OCI-LY7 (cell line): ENCODE measurements at places on chromosomes 1 and 21. TPM values are rescaled to one million over a fixed set of nuclear protein-coding genes. Genes with fewer than 3 reads are reported as not detected.

DNA sequence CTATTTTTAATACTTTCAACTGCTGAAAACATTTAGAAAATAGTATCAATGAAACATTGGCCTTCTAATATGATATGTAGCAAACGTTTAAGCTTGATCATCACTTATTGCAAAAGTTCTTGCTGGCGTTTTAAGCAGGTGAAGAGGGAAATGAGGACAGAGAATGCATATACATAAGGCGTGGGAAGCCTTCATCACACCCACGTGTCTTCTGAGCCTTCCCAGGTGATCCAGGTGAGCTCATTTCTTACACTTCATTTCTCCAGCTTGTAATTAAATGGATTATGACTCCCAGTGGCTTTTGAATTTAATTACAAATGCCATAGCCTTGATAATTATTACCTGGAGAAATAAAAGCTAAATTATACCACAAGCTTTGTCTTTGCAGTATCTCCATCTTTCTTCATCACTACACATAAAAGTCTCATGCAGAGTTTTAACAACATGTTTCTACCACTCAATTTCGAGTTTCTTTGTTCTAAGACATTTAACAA is 1973.8 kb downstream of the MRPL39 start:
- DNase-seq, result no peak

The SPRR2E gene
- not detected in 2 replicates for total RNA-seq

GRCh38 chr1:25765923-25766589 is 33.9 kb upstream of the SELENON start:
- no peak for DNase-seq

- no peak for DNase-seq
Observed at GRCh38 chr1:25971811-25972180, 26.1 kb downstream of the PAFAH2 start.

DNA sequence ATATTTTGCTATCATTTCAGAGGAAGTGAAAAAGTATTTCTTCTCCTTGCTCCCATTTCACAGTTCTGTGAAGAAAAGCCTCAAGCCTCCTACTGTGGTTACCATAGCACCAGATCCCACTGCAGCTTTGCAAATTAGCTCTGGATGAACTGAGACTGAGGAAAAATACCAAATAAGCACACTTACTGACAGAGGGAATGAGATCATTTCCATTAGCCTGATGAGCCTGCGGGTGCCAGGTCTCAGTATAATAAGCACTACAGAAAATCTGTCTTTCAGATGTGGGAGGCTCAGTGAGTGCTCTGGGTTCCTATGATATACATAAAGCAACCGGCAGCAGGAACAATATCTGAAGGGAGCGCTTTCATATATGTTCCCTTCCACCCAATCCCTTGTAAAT is 21.4 kb downstream of the XKR8 start:
- DNase-seq, result no peak

DNA sequence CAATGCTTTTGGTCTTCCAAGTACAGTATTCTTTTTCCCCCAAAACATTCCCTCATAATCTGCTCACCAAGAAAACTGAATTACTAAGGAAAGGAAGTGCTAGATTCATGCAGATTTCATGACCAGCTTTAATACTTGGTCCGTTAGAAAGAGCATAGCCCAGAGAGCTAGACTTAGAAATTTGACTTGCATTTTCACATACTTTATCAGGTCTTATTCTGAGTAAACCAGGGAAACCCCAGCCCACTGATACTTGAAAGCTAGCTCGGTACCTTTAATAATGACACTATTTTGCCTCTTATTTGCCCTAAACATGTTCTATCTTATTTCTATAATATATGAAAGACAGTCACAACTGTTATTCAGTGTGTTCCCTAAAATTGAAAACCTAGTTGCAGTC is 204.5 kb downstream of the TTLL7 start:
- no peak for DNase-seq

The NUP210L gene
- 0.06 TPM in 2 replicates for total RNA-seq

DNA sequence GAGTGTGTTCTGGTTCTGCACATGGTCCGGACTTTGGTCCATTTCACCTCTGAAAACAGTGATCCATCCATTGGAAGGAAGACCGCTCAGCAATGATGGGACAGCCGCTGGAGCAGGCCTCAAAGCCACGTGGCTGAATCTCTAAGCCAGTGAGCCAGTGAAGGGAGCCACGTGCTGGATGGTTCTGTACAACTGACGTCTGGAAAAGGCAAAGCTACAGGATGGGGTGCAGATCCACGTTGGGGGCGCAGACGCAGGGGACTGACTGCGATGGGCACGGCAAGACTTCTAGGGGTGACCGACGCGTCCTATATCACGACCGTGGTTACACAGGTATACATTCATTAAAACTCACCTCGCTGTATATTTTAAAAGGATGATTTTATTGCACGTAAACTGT is 10.2 kb upstream of the ARHGEF16 start:
- no peak for DNase-seq

GRCh38 chr21:21673959-21674358 is 675.8 kb downstream of the NCAM2 start:
- no peak for DNase-seq

- peak; percentile 5 for DNase-seq
Observed at GRCh38 chr1:180609643-180610555, 21.9 kb upstream of the XPR1 start.

The C2CD4D gene
- total RNA-seq, result not detected in 2 replicates

- no peak for DNase-seq
Observed at GRCh38 chr1:29166291-29166878, 15.3 kb downstream of the SRSF4 start.

- no peak for DNase-seq
Observed at GRCh38 chr1:33880305-33880704, 16.4 kb downstream of the HMGB4 start.

DNA sequence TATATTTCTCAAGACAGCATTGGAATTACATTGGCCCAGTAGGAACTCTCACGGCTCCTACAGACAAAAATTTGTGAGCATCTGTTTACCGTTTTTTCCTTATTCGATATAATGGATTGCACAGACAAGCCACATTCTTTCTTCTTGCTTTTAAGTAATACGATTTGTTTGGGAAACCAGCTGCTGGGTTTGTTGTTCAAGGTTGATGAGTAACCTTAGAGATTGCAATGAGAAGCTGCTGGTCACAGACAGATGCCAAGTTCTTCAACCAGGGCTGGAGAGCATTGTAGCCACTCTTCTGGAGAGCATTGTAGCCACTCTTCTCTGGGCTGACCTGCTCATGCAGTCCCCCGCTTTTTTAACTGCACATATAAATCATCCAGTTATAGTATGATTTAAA is 1.4 kb upstream of the MIA3 start:
- DNase-seq, result no peak

DNA sequence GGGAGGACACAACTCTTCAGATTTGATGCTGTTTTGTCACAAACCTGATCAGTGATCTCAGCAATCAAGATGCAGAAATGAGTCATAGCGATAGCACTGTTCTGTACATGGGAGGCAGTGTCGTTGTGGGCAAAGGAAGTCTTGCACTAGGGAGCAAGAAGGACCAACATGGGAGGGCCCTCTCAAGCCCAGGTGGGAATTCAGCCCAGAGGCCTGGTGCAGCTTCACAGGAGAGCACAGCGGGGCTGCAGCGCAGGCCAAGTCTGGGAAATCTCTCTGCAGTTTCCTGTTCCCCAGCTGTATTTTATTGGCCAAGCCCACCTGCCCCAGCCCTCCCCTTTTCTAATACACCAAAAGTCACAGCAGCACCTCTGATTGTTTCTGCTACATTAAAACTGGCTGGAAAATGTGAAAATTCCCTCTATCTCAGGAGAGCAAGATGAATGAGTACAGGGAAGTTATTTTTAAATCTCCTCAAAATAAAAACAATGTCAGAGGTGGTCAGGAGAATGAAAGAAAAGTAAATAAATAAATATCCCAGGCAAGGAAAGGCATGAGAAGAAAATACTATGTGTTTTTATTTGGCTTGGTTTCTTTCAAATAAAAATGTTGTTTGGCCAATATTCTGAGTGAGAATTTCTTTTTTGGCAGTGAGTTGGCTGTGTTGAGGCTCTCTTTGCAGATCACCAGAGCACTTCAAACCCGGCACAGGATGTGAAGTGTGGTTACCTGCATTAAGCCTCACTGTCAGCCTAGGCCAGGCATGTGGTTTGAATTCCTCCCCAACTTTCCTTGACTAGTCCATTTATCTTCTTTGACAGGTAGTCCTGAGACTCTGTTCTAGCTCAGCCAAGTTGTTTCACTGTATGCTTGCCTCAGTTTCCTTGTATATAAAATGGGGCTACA is 422.1 kb downstream of the PLPP3 start:
- no peak for DNase-seq

DNA sequence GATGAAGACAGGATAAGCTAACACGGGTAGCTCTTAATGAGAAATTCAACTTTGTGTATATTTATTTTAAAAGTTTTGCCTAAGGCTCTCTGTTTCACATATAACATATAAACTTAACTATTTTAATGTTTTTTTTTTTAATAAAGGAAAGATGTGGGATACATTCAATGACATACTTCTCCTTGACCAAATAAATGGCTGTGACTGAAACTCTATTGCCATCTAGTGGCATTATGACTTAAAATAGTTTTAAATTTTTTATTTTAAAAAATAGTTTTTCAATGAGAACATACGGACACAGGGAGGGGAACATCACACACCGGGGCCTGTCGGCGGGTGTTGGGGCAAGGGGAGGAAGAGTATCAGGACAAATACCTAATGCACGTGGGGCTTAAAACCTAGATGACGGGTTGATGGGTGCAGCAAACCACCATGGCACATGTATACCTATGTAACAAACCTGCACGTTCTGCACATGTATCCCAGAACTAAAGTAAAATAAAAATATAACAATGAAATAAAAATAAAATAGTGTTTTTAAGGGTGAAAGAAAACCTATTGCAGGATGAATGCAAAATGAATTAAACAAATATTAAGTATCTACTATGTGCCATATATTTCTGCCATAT is 83.4 kb downstream of the LYST start:
- DNase-seq, result peak; percentile 47

DNA sequence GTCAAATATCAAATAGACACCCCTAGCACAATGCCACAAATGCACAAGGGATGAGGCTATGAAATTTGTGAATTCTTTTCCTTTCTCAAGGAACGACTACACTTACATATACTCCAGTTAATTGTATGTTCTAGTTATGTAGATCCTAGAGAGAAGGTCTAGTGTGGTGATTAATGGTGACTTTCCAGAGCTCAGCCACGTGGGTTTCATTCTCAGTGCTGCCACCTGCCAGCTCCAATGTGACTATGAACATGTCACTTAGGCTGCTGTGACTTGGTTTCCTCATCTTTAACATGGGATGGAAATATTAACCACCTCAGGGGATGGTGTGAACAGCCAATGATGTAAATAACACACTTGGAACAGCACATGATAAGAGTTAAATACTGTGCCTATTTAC is 138.3 kb downstream of the APP start:
- DNase-seq, result peak; percentile 3

The LGR6 gene
- total RNA-seq, result not detected in 2 replicates

The OR2L2 gene
- 0.07 and 0.10 TPM in 2 replicates for total RNA-seq

GRCh38 chr1:94819945-94820746 is at the start of gene SLC44A3:
SLC44A3 (plus strand) TSS chr1:94820357; CDS start chr1:94820452, 95 bp downstream.
- DNase-seq, result no peak

GRCh38 chr1:237405912-237406311 is 363.9 kb downstream of the RYR2 start:
- no peak for DNase-seq

The ARMH1 gene
- 7.9 and 8.9 TPM in 2 replicates for total RNA-seq

The KMO gene
- total RNA-seq, result 10.4 and 14.2 TPM in 2 replicates

- no peak for DNase-seq
Observed at GRCh38 chr1:58778385-58779000, 5.4 kb downstream of the JUN start.
